Umbilical cord (tissue), 2 donors: ENCODE measurements at places on chromosomes 12 and 14.

- no peak for DNase-seq
These were observed 99.3 kb upstream of the NEDD1 start for GRCh38 chr12:96807741-96808140.

- DNase-seq = no peak
These were observed 405.2 kb downstream of the EGLN3 start for GRCh38 chr14:33545696-33546095.

DNA sequence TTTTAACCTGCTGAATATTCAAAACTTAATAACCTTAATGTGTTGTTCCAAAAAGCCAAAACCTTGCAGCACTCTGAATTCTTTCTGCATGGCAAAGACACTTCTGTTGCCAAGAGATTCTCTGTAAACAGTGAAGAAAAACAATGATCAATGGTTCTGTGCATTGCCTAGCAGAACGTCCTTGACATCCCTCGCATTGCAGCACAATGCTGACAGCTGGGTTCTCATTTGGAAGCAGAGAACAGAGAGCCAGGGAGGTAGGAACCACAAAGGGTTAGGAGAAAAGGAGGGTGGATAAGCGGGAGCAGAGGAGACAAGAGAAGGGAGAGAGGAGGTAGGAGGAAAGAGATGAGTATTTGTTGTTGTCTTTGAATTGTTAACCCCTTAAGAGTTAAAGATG lies 501.1 kb downstream of the NAV3 start:
- DNase-seq = no peak

DNA sequence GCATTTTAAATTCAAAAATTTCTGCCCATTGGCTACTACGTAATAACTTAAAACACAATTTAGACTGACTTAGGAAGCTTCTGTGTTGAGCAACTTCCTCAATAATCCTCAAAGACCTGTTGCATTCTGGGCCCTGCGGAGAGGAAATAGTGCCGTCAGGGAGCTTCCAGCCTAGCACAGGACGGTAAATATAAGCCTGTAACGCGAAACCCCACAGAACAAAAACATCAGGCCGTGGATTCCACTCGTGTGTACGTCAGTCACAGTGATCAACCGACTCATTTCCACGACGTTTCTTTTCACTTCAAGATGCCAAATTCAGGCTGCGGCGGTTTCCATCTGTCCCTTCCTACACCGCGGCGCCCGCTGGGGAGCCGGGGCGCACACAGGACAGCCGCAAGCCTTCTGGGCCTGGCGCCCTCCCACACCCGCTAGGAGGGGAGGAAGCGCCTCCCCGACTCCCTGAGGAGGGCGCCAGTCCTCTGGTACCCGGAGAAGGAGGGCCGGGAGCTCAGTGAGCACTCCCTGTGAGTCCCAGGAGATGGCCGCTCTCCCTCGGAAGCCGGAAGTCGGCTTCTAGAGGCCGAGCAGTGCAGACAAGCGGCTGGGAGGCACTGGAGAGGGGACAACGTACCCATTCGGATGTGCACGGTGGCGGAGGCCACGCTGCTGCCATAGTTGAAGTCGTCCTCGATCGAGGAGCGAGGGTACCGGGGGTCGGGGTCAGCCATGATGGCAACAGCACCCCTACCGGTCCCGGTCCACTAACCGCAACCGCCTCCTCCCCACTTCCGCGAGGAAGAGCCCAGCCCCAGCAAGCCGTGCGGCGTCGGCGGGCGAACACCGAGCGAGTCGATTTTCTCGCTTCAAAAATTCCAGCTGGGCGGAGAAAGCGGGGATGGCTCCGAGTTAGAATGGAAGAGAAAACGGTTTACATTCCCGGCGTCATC lies at the start of gene TMBIM4:
Gene TMBIM4, minus strand, starts transcription at position 776 of the 950 bp plus-strand sequence. Its CDS starts 45 bp downstream, at position 731.
- DNase-seq = peak; percentile 96

GRCh38 chr12:73187765-73188164 lies 915.6 kb downstream of the TRHDE start:
- no peak for DNase-seq

- DNase-seq = no peak
These were observed 43.4 kb upstream of the LIMA1 start for GRCh38 chr12:50326590-50327284.

- DNase-seq = peak; percentile 83
These were observed 1.1 kb downstream of the EMP1 start for GRCh38 chr12:13197526-13198143.
